Activated T-helper 2 cell treated with anti-CD3 and anti-CD28 coated beads, Interferon-gamma antibody, Interleukin-2, Interleukin-4, amounts not matched to agents 10 μg/mL and 5 μg/mL and 100 μg/mL, durations not matched to agents 14 hours and 24 hours and 36 hours (primary cell): ENCODE measurements at places on chromosomes 6 and 20. TPM values are rescaled to one million over a fixed set of nuclear protein-coding genes. Genes with fewer than 3 reads are reported as not detected.
A peak's percentile ranks its signal among the peaks of the same experiment; 100 is the strongest.

DNA sequence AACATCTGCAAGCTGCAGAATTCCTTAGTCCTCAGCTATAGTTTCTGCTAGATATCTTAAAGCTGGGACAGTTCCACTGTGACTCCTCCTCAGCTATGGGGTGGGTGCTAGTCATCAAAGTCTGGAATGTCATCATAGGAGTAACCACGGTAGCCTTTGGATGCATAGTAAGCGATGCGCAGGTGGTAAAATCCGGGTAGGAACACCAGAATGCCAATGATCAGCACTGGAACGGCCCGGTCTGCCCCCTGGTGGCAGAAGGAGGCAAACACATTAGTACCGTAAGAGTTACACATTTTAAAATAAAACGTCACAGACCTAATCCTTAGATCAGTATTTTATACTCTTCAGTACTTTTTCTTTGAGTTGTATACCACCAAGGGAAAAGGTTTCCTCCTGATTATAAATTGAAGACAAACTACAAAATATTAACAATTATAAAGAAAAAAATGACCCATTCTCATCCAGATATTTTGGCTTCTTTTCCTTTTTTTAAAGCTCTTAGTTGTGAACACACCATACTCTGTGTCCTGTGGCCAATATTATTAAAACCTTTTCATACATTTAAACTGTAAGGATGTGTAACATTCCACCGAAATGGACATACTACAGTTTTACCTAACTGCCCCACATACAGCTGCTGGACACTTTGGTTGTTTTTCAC lies 18.9 kb downstream of the PCNA start:
- no peak overlapping the region for H3K4me3 ChIP-seq
- DNase-seq: peak; percentile 55
- peaks cover 68% of the 10 kb centered on the region for H3K36me3 ChIP-seq
- H3K4me1 ChIP-seq: peaks cover 4% of the 10 kb centered on the region
- H3K27ac ChIP-seq: no peak overlapping the region

DNA sequence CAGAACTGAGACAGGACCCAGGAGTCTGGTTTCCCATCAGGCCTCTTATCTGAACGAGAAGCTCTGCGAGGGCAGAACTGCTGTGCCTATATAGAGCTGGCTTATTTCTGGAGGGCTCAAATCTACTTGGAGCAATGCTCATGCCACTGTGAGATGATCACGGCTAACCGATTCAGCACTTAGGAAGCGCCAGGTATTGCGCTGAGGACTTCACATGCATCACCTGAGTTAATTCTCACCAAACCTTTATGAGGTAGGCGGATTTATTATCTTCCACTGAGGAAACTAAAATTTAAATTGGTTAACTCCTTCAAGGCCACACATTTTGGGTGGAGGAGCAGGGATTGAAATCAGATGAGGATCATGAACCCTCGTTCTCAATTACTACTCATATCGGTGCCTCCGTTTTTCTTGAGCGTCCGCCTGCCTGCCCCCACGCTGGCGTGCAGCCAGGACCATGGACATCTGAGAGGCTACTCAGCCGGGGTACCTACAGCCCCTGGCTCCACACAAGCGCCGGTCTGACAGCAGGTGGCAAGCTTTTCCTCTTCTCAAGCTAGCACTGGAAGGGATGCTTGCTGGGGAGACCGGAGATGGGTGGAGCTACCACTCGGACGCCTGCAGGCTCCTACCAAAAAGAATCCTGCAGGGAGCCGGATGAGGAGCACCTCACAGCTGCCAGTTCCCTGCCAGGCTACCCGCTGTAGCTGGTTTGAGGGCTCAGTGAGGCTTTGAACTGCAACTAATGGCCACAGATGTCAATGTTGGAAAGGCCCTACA lies 1.0 kb upstream of the PCIF1 start:
- H3K27ac ChIP-seq: peak overlapping the region; percentile 94
- peaks cover 21% of the 10 kb centered on the region for H3K4me1 ChIP-seq
- peaks cover 18% of the 10 kb centered on the region for H3K36me3 ChIP-seq
- peak; percentile 62 for DNase-seq
- H3K4me3 ChIP-seq: peak overlapping the region; percentile 91
- no peaks in the 10 kb centered on the region for H3K27me3 ChIP-seq

GRCh38 chr6:42400886-42401612 lies 50.7 kb downstream of the TRERF1 start:
- H3K4me3 ChIP-seq: no peak overlapping the region
- no peak for DNase-seq
- H3K27ac ChIP-seq: peak overlapping the region; percentile 11
- H3K36me3 ChIP-seq: peaks cover 15% of the 10 kb centered on the region
- H3K27me3 ChIP-seq: no peaks in the 10 kb centered on the region
- peaks cover 47% of the 10 kb centered on the region for H3K4me1 ChIP-seq

The GGTLC1 gene
- not detected in 2 replicates for total RNA-seq

DNA sequence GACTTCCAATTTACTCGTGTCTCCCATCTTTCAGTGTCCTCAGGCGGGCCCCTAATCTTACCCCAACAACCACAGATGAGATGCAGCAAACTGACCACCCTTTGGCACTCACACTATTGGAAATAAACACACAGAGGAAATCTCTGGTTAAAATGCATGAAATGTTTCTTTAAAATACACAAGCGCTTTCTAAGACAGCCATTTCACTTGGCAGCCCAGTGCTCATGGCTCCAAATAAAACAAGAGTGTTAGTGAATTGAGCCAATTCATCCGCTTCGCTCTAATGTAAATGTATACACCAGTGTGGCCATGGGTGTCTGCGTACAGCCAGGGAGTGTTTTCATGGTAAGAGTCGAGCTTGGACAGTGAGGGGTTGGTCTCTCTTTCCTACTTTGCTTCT lies 282.9 kb downstream of the CLIC5 start:
- H3K4me1 ChIP-seq: peaks cover 41% of the 10 kb centered on the region
- no peak for DNase-seq
- peak overlapping the region; percentile 24 for H3K27ac ChIP-seq
- no peaks in the 10 kb centered on the region for H3K27me3 ChIP-seq

- H3K4me3 ChIP-seq: no peak overlapping the region
- H3K27me3 ChIP-seq: no peaks in the 10 kb centered on the region
- H3K36me3 ChIP-seq: peaks cover 6% of the 10 kb centered on the region
- H3K27ac ChIP-seq: no peak overlapping the region
These were observed 155.0 kb upstream of the CITED2 start for GRCh38 chr6:139529420-139529819.

- no peak overlapping the region for H3K27ac ChIP-seq
- H3K4me1 ChIP-seq: peaks cover 10% of the 10 kb centered on the region
- no peaks in the 10 kb centered on the region for H3K27me3 ChIP-seq
These were observed 261.4 kb upstream of the PRDM1 start for GRCh38 chr6:105824732-105825131.

GRCh38 chr20:34573541-34574300 lies 15.2 kb downstream of the MAP1LC3A start:
- DNase-seq: no peak
- H3K36me3 ChIP-seq: peaks cover 17% of the 10 kb centered on the region
- no peak overlapping the region for H3K27ac ChIP-seq
- H3K4me1 ChIP-seq: peaks cover 10% of the 10 kb centered on the region
- H3K4me3 ChIP-seq: no peak overlapping the region
- no peaks in the 10 kb centered on the region for H3K27me3 ChIP-seq

The LINC00237 gene
- not detected in 2 replicates for total RNA-seq

The SLC18B1 gene
- 3.6 TPM in 2 replicates for total RNA-seq

DNA sequence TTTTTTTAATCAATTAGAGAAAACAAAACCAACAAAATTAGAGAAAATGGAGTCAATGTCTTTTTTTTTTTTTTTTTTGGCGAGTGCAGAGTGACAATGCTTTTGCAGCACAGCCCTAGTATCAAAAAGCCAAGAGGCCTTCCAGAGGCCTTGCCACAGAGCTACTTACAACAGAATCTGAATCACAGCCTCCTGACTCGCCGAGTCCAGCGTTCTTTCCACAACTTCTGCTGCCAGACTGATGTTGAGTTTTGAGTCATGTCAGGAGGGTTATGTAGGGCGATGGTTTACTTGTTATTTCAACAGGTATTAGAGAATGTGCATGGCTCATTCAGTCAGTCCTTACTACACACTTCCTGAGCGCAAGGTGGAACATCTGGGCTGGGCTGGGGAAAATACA lies 88.6 kb downstream of the FNDC1 start:
- no peak overlapping the region for H3K27ac ChIP-seq
- H3K4me3 ChIP-seq: no peak overlapping the region
- H3K4me1 ChIP-seq: peaks cover 2% of the 10 kb centered on the region
- DNase-seq: no peak

- peaks cover 10% of the 10 kb centered on the region for H3K4me1 ChIP-seq
- H3K36me3 ChIP-seq: no peaks in the 10 kb centered on the region
- no peak overlapping the region for H3K27ac ChIP-seq
- H3K27me3 ChIP-seq: peaks cover 2% of the 10 kb centered on the region
- DNase-seq: no peak
- H3K4me3 ChIP-seq: no peak overlapping the region
These were observed 16.0 kb downstream of the ECT2L start for GRCh38 chr6:138811866-138812265.

GRCh38 chr6:121540210-121540609 lies 104.8 kb downstream of the GJA1 start:
- H3K27me3 ChIP-seq: no peaks in the 10 kb centered on the region
- no peaks in the 10 kb centered on the region for H3K36me3 ChIP-seq
- H3K27ac ChIP-seq: no peak overlapping the region
- DNase-seq: no peak

DNA sequence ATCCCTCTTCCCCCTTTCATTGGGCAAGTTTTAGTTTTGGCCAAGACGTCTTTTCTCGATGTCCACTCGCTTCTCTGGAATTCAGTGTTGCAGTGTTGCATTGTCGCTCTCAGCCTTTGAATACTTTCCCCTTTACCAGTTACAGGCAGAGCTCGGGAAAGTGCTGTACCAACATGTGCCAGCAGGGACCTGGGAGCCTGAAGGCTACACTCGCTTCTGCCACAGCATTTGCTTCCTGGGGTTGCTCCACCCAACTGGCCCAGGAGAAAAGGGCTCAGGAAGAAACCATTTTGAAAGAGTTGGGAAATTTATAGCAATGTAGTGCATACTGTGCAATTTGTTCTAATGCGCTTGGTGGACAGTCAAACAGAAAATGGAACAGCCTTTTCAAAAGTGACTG lies 78.6 kb downstream of the LINC00237 start:
- no peaks in the 10 kb centered on the region for H3K27me3 ChIP-seq
- no peak for DNase-seq
- no peaks in the 10 kb centered on the region for H3K36me3 ChIP-seq
- H3K27ac ChIP-seq: no peak overlapping the region
- no peak overlapping the region for H3K4me3 ChIP-seq

DNA sequence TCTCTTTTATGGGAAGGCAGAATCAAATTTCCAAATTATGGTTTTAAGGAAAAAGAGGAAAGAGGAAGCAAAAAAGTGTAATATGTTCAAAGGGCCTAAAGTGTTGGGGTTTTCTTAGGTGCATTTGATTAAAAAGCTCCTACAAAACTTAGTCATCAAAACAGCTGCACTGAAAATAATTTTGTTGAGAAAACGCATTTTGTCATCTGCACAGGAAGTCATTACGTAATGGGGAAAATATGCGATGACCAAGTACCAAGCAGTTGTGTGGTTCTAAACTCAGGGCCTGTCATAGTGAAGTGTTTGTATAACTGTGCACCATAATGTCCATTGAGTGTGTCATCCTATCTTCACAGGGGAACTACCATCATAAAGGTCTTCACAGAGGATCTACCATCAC lies 15.6 kb downstream of the HAO1 start:
- no peaks in the 10 kb centered on the region for H3K36me3 ChIP-seq
- no peak overlapping the region for H3K4me3 ChIP-seq
- no peaks in the 10 kb centered on the region for H3K27me3 ChIP-seq
- no peak for DNase-seq
- no peaks in the 10 kb centered on the region for H3K4me1 ChIP-seq
- H3K27ac ChIP-seq: no peak overlapping the region

- no peak overlapping the region for H3K27ac ChIP-seq
- no peak for DNase-seq
- H3K36me3 ChIP-seq: no peaks in the 10 kb centered on the region
- H3K4me1 ChIP-seq: no peaks in the 10 kb centered on the region
- H3K27me3 ChIP-seq: no peaks in the 10 kb centered on the region
These were observed 558.1 kb downstream of the TENT5A start for GRCh38 chr6:81194374-81194773.

- peak overlapping the region; percentile 71 for H3K4me3 ChIP-seq
- no peaks in the 10 kb centered on the region for H3K36me3 ChIP-seq
- H3K27ac ChIP-seq: no peak overlapping the region
- H3K27me3 ChIP-seq: peaks cover 50% of the 10 kb centered on the region
- peak; percentile 11 for DNase-seq
- H3K4me1 ChIP-seq: peaks cover 14% of the 10 kb centered on the region
These were observed 1.9 kb upstream of the SLC35D3 start for GRCh38 chr6:136920216-136920615.
